ENCODE measurements at places on chromosomes 7 and 10.
A peak's percentile ranks its signal among the peaks of the same experiment; 100 is the strongest.

GRCh38 chr7:69510114-69510513, 88.2 kb upstream of the AUTS2 start:
- no peak for DNase-seq

GRCh38 chr7:98956937-98957336, 78.6 kb downstream of the TRRAP start:
- DNase-seq = no peak

GRCh38 chr7:27163288-27164044, 1.9 kb downstream of the HOXA9 start:
- no peak for DNase-seq

GRCh38 chr10:62578301-62578700, 204.1 kb downstream of the ZNF365 start:
- DNase-seq = no peak

DNA sequence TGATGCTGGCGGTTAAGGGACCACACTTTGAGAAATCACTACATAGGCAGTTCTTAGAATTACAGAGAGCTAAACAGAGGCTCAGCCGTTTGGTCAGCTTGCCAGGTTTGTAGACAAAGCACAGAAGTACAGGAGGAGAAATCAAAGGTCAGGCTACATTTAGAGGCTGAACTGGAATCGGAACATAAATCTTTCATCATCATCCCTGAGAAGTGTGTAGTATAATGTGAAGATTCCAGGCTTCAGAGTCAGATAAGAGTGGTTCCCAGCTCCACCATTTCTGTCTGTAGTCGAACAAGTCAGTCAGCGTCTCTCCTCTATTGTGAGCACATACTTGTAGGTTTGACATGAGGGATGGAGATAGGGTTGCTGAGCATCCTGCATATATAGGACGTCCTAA, 18.9 kb downstream of the CDK1 start:
- no peak for DNase-seq

GRCh38 chr10:34017281-34017680, 682.8 kb upstream of the NRP1 start:
- DNase-seq = no peak

- DNase-seq = no peak
These were observed 56.2 kb downstream of the GLRX3 start for GRCh38 chr10:130192276-130192848.

GRCh38 chr7:129438839-129439651, 4.8 kb downstream of the STRIP2 start:
- DNase-seq = no peak

DNA sequence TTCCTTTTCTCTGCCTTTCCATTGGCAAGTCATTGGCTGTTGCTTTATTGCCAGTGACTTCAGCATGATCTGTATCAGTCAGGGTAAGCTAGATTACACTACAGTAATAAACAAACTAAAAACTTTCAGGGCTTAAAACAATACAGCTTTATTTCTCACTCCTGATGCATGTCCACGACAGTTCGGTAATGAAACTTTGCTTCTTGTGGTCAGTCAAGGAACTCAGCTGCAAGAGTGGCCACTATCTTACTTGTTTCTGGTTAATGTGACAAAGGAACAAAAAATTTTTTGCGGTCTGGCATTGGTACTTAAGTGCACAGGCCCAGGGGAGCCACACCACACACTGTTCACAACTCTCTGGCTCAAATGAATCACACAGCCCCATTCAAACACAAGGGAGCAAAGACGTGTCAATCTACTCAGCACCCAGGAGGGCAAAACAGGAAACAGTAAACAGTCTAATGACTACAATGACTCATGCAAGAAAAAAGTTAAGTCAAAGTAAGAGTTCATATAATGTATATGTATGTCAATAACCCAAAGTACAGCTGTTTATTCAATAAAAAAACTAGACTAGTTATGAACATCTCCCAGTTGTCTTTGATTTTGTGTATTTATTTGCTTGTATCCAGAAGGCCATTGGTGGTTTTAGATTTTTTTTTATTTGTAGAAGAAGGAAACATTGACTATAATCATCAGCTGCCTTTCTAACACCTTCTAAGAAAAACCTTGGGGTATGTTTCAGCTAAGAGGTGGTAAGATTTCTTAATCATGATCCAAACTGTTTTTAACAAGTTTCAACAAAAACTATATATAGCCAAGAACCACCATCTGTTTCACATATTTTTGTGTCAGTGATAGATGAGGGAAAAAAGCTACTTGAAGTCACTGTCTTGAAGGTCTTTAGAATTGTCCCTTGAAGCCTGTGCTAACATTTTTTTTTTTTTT, 134.4 kb upstream of the FAM3C start:
- no peak for DNase-seq

DNA sequence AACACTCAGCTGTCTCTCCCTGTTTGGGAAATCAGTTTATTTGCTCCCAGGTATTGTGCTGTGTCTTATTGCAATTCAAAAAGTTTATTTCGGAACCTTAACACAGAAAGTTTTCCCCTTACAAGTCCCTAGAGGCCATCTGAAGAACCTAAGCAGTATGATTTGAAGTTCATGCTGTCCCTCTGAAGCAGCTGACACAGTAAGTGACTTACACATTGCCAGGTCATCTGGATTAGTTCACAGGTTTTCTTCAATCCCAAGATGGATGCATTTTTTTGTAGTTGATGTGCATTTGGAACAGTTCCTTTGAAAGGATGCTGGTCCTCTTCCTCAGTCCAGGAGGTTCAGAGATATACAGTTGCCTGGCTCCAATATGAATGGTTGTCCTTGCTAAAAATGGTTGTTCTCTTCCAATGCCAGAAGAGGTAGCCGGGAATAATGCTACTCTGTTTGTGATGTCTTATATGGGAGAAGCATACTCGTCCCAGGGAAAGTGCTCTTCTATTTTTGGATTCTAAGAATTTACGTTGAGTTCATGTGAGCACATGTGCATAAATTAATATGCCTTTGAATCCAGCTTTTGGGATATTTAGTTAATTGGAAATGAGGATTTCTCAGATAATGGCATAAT, 183.5 kb upstream of the PHYHIPL start:
- DNase-seq = no peak

DNA sequence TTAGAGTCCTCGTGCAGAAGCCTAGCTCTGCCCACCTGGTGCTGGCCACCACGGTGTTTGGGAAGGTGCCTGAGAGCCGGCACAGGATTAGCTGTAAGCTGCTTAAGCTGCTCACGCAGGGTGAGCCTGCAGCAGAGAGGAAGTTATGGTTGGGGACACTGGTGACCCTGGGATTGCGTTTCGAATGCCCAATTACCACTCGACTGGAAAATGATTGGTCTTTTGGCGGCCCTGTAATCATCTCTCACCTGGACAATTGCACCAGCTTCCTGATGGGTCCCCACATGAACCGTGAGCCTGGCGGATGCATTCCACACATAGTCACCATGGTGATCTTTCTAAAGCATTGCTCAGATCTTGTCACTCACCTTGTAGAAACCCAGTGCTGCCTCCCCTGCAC, 442.3 kb upstream of the ZMIZ1 start:
- DNase-seq = no peak

DNA sequence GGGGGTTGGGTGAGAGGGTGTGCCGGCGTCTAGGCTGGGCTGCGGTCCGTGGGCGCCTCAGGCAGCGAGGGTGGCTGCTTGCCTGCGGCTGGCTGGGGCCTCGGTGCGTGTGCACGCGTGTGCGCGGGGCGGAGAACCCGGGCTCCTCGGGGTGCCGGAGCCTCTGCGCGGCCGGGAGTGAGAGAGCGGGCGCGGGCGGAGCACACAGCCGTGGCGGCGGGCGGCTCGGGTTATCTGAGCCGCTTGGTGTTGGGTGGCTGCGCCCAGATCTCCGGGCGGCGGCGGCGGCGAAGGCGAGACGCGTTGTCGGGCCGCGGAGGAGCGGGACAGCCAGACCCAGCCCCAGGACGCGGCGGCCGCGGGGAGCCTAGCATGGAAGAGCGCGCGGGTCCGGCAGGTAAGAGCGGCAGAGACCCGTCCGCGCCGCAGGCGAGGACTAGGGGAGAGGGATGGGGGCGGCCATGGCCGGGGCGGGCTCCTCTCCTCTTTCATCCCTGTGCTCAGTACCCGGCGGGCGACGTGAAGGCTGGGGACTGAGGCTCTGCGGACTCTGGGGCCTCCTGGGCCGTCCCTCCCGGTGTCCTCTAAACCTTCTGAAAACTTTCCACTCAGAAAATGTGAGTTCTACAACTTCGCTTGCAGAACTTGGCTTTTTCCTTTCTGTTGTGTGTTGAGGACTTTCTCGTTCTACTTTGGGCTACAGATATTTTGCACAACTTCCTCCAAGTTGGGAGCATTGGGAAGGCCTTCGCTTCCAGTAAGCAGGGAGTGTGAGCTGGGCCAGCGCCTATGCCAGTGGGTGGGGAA, 9.8 kb upstream of the PAX2 start:
- DNase-seq = no peak

GRCh38 chr7:141640239-141640840, 61.6 kb downstream of the DENND11 start:
- no peak for DNase-seq

GRCh38 chr10:3570131-3570729, 214.8 kb downstream of the KLF6 start:
- no peak for DNase-seq

GRCh38 chr10:6465437-6465836, 114.6 kb downstream of the PRKCQ start:
- DNase-seq = no peak

DNA sequence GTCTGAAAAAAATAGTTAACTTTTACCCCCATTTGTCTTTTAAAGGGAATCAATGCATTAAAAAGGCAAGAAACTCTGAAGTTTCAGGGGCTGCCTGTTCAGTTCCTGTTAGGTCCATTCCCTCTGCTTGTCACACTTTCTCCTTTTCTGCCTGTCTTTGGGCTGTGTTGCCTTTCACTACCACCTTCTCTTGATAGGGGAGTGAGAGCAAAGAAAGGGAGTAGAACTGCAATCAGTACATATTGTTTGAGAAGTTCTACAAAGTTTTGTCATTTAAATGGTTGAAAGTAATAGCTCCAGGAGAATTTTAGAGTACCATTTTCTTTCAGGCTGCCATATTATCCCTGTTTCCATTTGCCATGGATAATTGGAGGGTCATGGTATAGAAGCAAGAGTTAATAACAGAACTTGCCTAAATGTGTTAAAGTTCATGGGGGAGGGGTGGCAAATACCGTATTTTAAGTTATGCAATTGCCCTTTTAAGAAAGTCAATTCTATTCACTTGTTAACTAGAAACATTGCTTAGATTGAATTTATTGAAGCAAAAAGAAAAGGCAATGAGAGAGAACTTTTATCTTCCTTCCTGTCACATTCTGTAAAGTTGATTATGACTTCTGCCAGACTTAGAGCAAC, 38.6 kb downstream of the MPLKIP start:
- no peak for DNase-seq

GRCh38 chr7:132248841-132249240, 327.4 kb downstream of the PLXNA4 start:
- DNase-seq = no peak

DNA sequence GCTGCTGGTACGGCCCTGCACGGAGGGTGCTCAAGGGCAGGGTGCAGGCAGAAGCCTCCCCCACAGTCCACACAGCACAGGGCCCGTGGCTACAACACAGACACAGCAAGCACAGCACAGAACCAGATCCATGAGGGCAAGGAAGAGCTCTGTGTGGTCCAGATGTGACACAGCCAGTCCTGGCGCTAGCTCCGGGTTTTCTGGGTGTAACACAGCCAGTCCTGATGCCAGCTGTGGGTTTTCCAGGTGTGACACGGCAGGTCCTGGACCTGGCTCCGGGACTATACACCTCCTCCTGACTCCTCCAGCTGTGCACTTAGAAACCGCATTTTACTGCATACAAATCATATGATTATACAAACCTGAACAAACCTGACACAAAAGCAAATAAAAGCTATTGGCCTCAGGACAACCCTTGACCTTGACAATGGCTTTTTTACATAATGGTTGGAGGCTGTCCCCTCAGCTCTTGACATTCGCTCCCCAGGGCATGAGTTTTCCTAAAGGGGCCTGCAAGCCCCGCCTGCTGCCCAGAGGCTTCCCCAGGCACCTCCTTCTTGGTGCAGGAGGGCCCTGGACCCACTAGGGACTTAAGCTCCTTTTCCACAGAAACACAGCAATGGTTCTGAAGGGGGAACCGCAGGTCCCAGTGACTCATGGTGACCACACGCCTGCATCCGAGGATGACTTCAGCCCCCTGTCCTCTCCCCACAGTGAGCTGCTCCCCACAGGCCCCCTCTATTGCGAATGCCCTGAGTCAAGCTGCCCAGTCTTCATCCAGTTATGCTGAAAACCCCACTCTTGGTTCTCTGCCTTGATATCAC, 209.6 kb downstream of the PTPRN2 start:
- no peak for DNase-seq

DNA sequence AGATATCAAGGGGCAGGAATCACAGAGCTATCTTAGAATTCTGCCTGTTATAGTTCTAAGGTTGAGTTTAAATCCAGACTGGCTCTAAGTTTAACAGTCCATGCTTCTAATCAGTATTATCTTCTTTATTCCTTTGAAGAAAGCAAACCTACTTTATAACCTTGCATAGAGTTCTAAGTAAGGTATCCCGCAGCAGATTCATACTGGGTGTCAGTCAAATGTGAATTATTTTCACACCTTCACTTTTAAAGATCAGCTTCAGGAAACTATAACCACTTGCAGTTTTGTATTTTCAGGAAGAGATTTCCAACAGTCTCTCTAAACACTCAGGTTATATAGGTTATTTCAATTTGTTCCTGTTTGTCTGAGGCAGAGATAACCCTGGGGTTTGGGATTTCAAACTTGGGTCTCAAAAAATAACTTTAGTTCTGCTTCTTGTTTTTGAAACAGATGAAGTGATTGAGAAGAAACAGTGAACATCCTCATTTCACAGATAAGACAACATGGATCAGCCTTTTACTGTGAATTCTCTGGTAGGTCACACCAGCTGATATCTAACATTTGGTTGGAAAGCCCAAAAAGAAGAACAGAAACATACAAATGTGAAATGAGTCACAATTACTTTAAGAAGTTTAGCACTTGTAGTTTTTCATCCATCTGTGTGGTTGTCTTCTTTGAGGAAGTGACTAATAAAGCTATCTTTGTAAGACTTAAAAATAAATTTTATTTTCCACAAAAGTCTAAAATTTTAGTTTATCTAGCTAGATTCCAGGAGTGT, 21.4 kb downstream of the STAMBPL1 start:
- DNase-seq = no peak

- DNase-seq = no peak
These were observed 175.0 kb upstream of the NPY start for GRCh38 chr7:24108906-24109376.

- no peak for DNase-seq
These were observed 32.8 kb downstream of the SLC39A12 start for GRCh38 chr10:17984563-17984962.

GRCh38 chr7:87345962-87346371, 503 bp downstream of the CROT start:
- DNase-seq = no peak

GRCh38 chr7:151133266-151133985, 34.1 kb downstream of the GBX1 start:
- peak; percentile 8 for DNase-seq
